ENCODE measurements at places on chromosomes 1 and 21.

DNA sequence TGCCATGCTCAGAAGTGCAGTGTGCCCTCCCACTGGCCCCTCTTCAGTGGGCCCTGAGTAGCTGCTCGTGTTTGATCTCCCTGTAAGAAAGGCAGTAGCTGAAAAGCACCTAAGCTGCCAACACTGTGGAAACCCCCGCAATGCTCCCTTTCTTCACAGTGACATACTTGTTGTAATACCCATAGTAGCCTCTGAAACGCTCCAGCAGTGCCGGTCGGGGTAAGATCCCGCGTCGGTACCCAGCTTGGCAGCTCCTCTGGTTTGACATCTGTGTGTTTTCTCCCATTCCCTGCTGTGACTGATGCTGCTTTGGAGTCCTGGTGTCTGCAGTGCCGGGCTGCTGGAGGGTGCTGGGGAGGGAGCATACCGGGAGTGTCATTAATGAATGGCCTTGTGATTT is 3.6 kb downstream of the CHAF1B start:
- no peak for DNase-seq

GRCh38 chr1:20261095-20261494 is 29.6 kb upstream of the VWA5B1 start:
- no peak for DNase-seq

DNA sequence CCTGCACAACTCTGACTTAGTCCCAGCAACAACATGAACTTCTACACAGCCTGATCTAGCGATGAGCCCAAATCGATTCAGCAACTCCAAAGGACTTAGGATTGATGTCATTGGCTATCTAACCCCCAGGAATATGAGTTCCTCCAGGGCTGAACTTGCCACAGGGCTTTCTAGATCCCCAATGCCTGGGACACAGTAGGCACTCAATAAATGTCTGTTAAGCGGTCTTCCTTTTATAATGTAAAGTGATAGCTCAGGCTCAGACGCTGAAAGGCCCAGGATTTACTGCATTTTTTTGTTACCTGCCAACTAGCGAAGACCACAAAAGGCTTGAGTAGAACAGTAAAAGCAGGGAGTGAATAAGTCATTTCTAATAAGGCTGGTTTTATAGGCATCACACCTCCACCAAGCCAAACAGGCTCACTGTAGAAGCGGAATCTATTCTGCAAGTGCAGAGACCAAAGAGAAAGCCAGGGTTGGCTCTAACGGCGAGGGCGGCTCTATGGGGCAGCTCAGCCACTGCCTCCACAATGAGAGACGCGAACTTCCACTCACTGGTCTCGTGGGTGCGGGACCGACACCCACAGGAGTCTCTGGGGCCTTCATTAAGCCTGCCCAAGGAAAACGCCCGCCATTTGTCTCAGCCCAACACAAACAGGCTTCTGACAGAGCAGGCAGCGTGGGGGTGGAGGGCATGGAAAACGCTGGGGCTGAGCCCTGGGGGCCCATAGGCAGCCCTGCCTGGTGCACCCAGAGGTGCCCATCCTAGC is 52.0 kb downstream of the HLCS start:
- no peak for DNase-seq

GRCh38 chr1:68917456-68917855 is 420.6 kb upstream of the DEPDC1 start:
- DNase-seq = no peak

DNA sequence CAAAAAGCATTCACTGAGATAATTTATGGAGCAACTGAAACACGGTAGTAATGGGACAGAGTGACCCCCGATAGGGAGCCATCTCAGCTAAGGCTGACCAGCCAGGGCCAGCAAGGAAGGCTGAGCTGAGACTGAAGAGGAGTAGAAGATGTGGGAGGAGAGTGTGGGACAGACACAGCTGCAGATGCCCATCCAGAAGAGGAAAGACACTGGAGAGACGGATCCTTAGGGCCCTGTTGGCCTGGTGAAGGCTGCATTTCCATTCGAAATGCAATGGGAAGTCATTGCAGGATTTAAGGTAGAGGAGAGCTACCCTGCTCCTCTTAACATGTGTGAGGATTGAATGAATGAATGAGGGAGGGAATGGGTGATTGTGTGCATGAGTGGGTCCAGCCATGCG is 44.0 kb upstream of the LRP8 start:
- no peak for DNase-seq

DNA sequence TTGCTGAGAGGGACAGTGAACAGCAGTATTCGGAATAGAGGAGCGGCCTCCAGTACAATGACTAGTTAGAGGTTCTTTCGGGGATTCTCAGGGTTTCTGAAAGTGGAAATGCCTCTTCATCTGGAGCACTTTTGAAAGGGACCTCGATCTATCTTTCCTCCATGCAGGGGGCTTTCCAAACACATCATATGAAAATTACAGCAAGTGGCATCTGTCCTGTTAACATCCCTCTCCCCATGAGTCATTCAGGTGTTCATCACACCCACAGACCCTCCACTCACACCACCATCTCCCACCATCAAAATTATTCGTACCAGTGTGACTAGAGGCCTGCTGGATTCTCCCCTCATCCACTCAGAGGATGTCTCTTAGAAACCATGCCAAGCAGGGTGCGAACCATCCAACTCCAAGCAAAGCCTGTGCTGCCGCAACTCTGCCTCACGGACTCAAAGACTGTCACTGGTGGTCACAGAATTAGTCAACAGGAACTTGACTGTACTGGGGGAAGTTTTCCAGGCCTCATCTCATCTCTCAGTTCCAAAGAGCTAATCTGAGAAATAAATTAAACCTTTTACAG is 211.1 kb downstream of the MRPL39 start:
- no peak for DNase-seq

DNA sequence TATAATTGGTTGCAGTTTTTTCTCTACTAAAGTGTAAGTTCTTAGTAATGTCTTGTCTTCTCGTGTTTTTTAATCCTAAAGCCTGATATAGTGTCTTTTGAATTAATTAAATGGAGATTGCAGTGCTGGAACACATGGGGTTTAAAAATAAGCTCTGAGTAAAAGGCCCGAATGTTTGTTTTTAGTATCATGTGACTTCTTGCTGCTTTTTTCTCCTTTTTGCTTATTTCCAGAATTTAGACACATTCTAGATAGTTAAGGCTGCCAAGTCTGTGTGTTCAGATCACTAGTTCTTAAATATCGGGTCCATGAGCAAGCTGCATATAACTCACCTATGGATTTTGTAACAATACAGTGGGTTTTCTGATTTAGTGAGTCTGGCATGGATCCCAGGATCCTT is 27.5 kb downstream of the KCTD3 start:
- DNase-seq = no peak

DNA sequence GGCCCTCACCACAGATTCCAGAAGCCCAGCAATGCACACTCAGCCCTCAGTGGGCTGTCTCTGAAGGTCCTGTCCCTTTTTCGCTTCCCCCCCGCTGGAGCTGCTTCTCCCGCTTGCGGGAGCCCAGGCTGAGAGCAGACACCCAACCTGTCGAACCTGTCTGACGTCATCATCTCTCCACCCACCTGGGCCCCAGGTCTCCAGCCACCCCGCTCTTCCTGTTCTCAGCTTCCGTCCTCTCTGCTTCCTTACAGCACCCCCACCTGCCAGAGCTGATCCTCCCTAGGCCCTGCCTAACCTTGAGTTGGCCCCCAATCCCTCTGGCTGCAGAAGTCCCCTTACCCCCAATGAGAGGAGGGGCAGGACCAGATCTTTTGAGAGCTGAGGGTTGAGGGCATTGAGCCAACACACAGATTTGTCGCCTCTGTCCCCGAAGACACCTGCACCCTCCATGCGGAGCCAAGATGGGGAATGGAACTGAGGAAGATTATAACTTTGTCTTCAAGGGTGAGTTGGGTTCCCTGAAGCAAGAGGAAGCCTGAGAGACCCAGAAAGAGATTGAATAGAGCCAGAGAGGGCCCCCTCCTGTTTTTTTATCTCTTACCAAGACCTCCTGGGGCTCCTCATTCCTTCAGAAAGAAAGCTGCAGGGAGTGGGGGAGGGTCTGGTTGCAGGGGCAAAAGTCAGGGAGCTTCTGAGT is at the start of gene RAB25:
TSS of gene RAB25 (plus strand) at position 224 of the 700 bp plus-strand sequence. CDS start at position 465, 241 bp downstream.
- DNase-seq = no peak

GRCh38 chr1:165592945-165593823 is 37.9 kb upstream of the MGST3 start:
- DNase-seq = peak; percentile 60

- no peak for DNase-seq
Measured at GRCh38 chr1:6412896-6413295, 6.8 kb downstream of the HES2 start.

- peak; percentile 87 for DNase-seq
Measured at GRCh38 chr1:207389728-207390464, 64.2 kb upstream of the CR2 start.

- DNase-seq = no peak
Measured at GRCh38 chr1:33500547-33500946, 28.1 kb downstream of the ZSCAN20 start.

GRCh38 chr1:20051218-20051829 is 18.7 kb upstream of the PLA2G5 start:
- no peak for DNase-seq

DNA sequence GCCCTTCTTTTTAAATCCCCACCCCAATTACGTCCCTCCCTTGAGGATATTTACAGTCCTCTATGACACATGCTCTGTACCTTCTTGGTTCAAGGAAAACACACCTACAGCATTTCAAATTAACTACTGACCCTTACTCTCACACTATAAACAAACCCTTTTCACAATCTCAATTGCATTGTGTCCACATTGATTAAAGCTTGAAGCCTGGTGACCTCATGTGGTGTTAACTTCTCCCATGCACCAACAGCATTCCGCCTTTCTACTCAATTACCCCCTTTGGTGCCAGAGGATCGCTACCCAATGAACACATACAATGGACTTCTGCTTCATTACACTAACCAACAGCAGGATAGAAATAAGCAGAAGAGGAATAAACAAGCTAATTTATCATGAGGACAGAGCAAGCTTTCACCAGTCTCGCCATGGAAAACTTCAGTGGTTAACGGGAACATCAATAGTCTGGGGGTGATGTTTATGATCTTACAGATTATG is 15.2 kb downstream of the WLS start:
- no peak for DNase-seq

DNA sequence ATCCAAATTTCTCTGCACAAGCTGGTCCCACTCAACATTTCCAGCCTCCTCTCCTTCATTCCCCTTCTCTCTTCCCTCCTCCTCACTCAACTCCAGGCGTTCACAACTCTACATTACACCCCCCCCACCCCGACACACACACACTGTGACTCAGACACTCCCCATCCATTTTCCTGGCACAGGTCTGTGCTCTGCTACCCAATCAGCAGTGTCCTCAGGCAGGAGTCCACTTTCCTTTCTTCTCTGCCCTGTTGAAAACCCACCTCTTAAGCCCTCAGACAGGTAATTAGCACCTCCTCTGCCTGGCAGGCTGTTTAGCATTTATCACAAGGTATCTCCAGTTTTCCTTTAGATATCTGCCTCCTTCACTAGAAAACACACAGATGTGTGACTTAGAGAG is 8.8 kb upstream of the LMX1A start:
- no peak for DNase-seq

GRCh38 chr1:23473037-23473800 is 10.8 kb downstream of the ASAP3 start:
- DNase-seq = no peak

- no peak for DNase-seq
Measured at GRCh38 chr21:15121655-15122120, 56.9 kb upstream of the NRIP1 start.

- no peak for DNase-seq
Measured at GRCh38 chr1:104878203-104878909, 1128.7 kb downstream of the AMY1C start.

- no peak for DNase-seq
Measured at GRCh38 chr1:217647791-217648190, 16.6 kb downstream of the SPATA17 start.

DNA sequence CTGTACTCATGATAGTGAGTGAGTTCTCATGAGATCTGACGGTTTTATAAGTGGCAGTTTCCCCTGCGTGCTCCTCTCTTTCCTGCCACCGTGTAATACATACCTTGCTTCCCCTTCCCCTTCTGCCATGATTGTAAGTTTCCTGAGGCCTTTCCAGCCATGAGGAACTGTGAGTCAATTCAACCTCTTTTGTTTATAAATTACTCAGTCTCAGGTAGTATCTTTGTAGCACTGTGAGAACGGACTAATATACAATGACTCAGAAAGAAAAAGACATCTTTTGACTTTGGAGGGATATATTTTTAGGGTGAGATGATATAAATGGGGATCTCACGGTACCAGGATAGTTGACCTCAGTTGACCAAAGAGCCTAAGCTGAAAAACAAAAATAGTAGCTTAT is 74.7 kb upstream of the BACH1 start:
- DNase-seq = no peak

- DNase-seq = peak; percentile 98
Measured at GRCh38 chr1:15799004-15799867, 8.2 kb downstream of the UQCRHL start.

DNA sequence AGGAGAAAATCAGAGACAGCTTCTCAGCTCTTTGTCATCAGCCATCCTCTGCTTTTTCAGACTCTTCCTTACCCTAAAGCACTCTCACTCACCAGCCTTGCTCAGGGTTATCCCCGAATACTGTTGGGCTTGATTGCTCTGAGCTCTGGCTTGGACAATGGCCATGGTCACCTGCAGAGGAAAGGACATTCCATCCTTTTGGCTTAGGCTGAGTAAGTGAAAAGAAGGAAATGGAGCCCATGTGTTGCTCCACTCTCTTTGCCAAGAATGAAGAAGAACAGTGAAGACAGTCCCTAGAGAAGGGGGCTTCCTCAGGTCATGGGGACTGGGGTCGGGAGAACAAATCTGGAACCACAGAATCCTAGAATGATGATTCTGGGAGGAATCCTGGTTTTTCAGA is 2.3 kb downstream of the MTMR11 start:
- DNase-seq = no peak

- no peak for DNase-seq
Measured at GRCh38 chr1:10642403-10643080, 153.9 kb downstream of the CASZ1 start.

DNA sequence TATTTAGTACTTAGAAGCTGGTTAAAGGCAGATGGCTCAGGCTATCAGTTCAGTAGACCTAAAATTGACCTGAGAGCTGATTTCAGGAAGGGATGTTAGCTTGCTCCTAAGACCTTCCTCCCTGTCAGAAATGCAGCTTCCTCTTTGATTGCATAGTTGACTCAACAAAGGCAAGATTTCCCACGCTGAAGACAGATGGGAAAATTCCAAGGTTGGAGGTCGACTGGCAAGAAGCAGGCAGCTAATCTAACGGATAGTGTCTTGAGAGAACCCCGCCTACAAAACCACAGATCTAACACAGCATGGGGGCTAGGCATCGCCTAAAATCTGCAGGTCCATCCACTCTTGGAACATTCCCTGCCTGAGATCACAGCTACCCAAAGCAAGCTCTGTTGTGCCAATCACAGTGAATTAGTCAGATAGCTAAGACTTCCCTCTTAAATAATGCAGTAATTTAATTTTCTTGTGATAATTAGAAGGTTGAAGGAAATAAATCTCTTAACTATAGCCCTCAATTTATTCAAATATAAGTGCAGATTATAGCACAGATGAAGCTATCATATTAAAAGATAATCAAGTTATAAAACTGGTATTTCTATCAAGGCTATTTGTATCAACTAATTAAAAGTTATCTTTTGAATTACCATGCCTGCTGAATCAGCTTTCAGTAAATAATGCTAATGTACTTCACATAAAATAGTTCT is 357.8 kb upstream of the SGIP1 start:
- no peak for DNase-seq
